Fibroblast of mammary gland (primary cell): ENCODE measurements at places on chromosomes 7 and 10.

DNA sequence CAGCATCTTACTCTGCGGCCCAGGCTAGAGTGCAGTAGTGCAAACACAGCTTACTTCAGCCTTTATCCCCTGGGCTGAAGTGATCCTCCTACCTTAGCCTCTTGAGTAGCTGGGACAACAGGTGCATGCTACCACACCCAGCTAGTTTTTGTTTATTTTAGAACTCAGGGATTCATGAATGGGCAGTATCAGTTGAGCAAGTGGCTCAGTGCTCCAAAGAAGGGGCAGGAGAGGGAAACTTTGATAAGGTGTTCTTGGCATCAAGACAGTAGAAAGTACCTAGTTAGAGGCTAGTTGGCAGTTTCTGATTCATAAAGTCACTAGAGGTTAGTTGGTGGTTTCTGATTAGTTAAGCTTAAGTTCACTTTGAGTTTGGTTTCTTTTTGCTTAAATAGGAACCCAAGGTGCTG is 18.4 kb downstream of the TRIM24 start:
- DNase-seq = no peak

- no peak for DNase-seq
Measured at GRCh38 chr10:84397735-84398144, 69.4 kb downstream of the CCSER2 start.

GRCh38 chr7:158917818-158918217 is 61.5 kb downstream of the DYNC2I1 start:
- no peak for DNase-seq

DNA sequence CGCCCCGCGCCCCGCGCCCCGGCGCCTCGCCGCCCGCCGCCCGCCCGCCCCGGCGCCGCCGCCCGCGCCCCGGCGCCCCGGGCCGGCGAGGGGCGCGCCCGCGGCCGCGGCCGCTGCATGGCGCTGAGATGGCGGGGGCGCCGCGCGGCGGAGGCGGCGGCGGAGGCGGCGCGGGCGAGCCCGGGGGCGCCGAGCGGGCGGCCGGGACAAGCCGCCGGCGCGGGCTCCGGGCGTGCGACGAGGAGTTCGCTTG is 174 bp downstream of the ADCY1 start:
- DNase-seq = no peak

DNA sequence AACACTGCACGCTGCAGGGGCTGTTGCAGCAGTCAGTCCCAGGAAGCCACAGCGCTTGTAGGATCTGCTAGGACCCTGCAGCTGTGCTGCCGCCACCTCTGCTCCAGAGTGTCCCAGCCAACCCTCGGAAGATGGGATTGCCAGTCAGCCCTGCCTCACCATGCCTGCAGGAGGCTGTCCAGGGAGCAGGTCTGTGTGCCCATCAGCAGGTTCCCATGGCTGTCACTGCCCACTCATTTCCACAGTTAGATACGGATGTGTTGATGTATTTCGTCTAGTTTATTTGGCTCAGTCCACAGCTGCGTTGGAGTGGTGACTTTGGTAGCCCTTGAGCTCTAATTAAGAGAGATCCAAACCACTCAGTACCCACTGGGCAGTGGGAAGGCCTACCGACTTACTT is 35.7 kb downstream of the SHH start:
- no peak for DNase-seq

DNA sequence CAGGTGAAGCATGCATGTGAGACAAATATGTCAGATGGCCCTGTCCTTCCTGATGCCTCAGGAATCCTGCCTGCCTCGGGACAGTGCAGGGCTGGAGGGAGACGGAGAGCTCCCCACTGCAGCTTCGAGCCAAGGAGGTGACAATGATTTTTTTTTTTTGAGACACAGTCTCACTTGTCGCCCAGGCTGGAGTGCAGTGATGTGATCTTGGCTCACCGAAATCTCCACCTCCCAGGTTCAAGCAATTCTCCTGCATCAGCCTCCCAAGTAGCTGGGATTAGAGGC is 68.8 kb downstream of the OAT start:
- DNase-seq = no peak

DNA sequence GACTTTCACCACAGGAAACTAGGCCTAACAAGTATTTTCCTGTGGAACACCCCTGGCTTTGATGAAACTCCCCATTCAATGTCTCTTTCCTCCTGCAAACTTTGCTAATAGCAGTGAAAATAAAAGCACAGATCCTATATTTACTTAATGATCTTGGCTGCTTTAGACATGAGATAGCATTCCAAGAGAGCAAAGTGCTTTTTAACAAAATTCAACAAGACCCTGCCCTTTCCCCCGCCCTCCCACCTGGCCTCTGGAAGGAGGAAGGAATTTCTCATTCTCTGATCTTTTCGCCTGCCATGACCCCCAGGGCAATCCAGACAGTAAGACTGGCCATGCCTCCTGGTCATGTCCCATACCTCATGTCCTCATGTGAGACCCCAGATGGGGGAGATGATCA is 185.7 kb downstream of the KCNMA1 start:
- no peak for DNase-seq

- peak; percentile 94 for DNase-seq
Measured at GRCh38 chr10:78974617-78975317, 94.0 kb upstream of the ZMIZ1 start.

GRCh38 chr10:123367195-123367594 is 213.0 kb downstream of the BUB3 start:
- no peak for DNase-seq

- no peak for DNase-seq
Measured at GRCh38 chr7:97694355-97694754, 37.5 kb upstream of the TAC1 start.

DNA sequence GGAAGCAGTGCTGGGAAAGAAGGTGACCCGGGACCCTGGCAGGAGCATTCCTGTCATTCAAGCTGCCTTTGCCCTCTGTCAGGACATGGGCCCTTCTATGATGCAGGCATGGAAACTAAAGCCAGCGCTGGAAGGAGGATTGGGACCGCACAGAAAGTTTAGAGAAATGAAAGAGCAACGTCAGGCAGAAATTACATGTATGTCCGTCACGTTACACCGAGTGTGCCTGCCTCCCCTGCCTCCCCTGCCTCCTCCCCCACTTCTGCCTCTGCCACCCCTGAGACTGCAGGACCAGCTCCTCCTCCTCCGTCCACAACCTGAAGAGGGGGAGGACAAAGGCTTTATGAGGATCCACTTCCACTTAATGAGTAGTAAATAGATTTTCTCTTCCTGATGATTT is 13.9 kb upstream of the PWWP2B start:
- DNase-seq = no peak

DNA sequence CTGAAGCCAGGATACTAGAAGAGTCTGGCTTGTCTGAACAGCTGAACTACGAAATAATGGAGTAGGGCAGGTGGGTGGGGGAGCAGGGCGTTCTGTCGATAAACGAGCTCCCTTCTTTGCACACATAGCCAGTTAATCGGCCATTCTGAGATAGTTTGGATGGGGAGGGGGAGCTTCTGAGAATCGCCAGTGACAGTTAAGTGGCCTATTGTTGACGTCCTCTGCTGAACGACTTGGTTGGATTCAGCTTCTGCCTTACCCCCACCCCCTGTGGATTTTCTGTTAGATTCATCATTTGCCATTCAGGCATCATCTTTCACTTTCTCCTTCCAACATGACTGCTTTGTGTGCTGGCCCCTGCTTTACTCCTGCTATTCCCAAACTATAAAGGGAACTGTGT is 520 bp downstream of the CPA5 start:
- DNase-seq = no peak

DNA sequence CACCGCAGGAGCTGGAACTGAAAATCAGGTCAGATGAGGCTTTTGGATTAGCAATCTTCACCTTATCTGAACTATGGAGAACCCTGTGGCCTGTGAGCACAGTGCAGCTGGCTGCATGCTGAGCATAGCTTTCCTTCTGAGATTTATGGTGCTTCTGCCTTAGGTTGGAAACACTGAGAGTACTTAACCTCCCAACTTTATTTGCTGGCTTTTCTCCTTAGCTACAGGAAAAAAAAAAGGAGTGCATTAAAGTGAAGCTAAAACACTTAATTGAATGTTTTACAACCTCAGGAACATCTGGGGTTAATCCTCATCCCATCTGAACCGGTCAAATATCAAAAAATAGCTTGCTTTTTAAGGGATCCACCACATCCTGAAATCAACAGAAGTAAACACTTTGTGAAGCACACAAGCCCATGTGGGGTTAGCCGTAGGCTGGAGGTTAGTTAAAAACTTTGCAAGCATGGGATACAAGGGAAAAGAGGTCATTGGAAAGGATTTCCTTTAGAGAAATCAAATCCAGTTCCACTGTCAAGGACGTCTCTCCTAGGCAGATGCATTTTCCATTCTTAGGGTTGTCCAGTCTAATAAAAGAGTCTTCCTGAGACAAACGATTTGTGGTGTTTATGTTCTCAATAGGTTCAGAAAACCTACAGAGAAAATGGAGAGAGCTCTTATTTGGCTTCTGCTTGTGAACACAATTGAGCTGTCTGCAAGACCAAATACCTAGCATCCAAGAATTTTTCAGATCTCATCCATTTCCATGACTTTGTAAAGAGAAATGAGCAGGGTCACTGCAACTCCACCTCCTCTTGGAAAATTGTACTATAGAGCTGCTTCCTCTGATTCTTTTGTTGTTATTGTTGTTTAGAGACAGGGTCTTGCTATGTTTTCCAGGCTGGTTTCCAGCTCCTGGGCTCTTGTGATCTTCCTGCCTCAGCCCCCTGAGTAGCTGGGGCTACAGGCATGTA is 470.4 kb upstream of the IGFBP3 start:
- DNase-seq = peak; percentile 60

DNA sequence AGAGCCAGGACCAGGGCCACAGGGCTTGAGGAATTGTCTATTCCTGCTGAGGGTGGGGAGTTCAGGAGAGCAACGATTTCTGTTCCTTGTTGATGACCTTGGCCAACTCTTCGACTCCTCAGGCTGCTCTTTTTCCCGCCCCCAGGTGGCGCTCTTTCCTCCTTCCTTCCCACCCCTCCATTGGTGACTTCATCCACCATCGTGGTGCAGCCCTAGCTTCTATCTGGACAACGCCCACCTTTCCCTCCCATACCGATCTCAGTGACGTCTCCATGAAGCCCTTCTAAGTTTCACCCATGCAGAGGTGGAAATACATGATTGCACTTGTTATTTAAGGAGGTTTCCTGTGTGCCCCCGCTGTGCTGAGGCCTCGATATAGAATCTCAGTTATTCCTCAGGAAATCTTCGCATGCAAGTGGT is 22.1 kb upstream of the CARD11 start:
- DNase-seq = peak; percentile 13

- DNase-seq = no peak
Measured at GRCh38 chr10:12350167-12350872, 973 bp downstream of the CAMK1D start.

GRCh38 chr7:12069757-12070156 is 141.3 kb upstream of the TMEM106B start:
- DNase-seq = no peak

DNA sequence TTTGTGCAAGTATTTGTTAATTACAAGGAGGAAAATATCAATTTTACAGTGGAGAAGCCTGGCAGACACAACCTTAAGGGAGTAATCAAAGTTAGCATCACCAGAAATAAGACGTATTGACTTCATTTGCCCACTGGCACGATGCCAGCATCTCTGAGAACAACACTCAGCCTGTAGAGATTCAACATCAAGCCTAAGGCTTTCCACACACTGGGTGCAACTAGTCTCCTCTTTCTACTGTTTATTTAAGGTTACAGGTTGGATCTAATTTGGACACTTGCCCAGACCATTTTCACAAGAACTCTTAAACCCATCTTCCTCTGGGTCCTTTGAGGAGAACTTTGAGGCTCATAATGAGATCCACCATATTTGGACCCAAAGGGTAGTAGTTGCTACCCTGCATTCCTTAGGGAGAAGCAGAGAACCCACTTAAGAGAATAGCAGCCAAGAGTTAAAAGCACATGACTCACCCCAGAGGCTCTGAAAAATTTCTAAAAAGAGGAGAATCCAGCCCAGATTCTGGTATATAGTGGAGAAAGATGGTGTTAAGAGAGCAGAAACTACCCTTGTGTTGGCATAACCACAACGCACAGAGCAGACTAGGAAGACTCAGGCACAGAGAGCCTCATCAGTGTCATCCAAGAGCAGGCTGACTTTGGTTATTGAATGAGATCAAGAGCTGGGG is 97.3 kb downstream of the CCDC71L start:
- DNase-seq = peak; percentile 52
